ENCODE measurements at places on chromosomes 6 and 20.

- no peak for DNase-seq
Observed at GRCh38 chr20:54680872-54681619, 205.7 kb downstream of the DOK5 start.

DNA sequence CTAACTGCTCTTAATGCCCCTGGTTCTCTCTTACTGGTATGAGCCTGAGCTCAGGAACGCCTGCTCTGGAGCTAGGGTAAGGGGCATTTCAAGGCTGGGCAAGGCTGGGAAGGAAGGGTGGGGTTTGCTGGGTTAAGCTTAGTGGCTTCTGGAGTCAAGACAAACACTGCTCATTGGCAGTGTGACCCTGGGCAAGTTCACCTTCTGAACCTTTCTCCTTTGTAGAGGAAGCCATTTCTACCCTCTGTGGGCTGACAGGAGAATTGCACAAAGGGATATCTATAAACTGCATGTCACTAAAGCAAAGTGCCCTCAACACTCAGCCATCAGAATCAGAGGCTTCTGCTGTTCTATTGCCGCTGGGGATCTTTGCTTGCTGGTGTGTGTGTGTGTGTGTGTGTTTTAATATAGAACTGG is 20.3 kb upstream of the LRRN4 start:
- DNase-seq, result no peak

GRCh38 chr6:37822851-37823682 is 3.5 kb downstream of the ZFAND3 start:
- no peak for DNase-seq

DNA sequence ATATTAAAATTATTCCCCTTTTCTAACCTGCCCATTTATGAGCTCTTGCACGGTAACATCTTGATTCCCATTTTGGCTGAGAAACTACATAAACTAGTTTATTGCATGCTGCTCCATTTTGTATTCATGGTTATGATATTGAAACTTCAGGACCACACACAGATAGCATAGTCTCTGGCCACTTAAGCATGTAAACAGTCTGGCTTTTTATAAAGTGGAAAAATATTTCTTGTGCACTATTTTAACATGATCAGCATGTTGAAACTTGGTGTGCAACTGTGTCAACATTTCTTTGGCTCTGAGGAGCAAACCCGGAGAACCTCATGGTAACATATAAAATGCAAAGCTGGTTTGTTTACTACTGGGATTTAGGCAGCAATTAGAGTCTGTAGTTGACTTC is 70.7 kb downstream of the SLX4IP start:
- DNase-seq, result no peak

DNA sequence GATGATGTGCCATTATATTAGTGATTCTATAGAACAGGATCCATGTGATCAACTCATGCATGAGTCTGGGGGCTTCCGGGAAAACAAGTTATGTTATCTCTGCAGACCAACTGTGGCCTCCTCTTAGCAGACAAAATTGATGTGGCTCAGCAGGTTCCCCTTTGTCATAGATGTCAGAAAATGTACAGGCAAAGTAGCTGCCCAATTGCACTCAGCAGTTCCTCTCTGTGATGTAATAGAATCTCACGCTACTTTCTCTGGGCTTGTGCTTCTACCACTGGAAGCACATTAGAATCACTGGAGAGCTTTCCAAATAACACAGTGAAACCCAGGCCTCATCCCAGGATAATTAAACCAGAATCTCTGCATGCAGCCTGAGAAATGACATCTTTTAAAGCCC is 253.1 kb downstream of the SLC24A3 start:
- DNase-seq, result no peak

- DNase-seq, result no peak
Observed at GRCh38 chr6:89254569-89254968, 37.4 kb upstream of the GABRR1 start.

- no peak for DNase-seq
Observed at GRCh38 chr6:160121558-160121957, at the start of gene SLC22A1. Gene SLC22A1 (plus strand): TSS chr6:160121815. CDS start chr6:160121936, 121 bp downstream.

DNA sequence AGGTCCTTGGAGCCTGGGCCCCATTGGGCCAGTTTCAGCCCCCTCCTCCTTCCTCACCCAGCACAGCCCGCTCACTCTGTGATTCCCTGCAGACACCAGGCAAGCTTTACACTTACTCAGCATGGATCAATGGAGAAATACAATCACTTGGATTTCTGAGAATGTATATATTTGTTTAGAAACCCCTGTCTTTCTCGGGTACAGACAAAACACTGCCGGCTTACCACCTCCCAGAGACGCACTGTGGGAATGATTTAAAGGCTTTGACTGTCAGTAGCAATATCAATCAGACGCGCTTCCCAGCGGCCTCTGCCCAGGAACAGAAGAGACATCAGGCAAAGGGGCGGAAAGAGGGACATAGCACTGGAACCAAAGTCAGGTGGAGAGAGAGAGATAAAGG is 186.5 kb downstream of the MAFB start:
- no peak for DNase-seq

GRCh38 chr6:136226674-136227377 is 23.3 kb downstream of the MTFR2 start:
- no peak for DNase-seq

DNA sequence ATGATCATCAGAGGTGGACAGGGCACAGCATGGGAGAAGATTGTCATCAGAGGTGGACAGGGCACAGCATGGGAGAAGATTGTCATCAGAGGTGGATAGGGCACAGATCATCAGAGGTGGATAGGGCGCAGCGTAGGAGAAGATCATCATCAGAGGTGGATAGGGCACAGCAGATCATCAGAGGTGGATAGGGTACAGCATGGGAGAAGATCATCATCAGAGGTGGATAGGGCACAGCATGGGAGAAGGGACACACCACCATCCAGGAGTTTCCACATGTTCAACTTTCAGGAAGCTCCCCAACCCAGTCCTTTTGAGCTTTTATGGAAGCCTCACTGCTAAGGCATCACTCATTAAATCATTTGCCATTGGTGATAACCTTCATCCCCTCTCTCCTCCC is 104.1 kb downstream of the MAP7 start:
- no peak for DNase-seq

DNA sequence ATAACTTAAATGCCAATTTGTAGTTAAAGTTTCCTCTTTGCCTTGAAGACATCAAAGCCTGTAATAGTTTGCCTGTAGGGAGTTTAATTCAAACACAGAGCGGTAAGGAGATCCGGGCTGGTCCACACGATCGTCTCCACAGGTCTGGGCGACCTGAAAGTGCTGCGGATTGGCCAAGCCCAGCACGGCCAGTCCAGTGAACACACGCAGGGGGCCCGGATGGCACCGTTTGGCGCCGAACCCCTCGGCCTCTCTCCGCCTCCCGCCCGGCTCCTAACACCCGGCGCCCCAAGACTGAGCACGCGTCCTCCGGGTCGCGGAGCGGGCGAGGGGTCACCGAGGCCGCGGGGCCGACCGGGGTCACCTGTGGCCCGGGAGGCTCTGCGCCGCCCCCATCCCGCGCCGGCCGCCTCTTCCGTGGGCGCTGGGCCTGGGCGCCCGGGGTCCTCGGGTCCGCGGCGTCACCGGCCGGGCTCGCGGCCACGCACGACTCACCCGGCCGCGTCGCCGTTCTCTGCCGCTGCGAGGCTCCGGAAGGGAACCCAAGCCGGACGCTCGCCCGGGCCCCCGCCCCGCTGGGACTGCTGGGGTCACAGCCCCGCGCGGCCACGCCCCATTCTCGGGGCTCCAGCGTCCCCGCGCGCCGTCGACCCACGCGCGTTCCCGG is 481 bp downstream of the SERPINB6 start:
- peak; percentile 37 for DNase-seq

- DNase-seq, result peak; percentile 87
Observed at GRCh38 chr6:37516076-37516919, 16.6 kb upstream of the CCDC167 start.

GRCh38 chr6:137717074-137718073 is 149.7 kb upstream of the TNFAIP3 start:
- DNase-seq, result peak; percentile 68

- DNase-seq, result no peak
Observed at GRCh38 chr6:144139817-144140216, 10.5 kb upstream of the STX11 start.

- DNase-seq, result no peak
Observed at GRCh38 chr20:22584522-22584921, at the start of gene FOXA2. Gene FOXA2 (minus strand): TSS chr20:22584572. CDS start chr20:22584278, 294 bp downstream.

DNA sequence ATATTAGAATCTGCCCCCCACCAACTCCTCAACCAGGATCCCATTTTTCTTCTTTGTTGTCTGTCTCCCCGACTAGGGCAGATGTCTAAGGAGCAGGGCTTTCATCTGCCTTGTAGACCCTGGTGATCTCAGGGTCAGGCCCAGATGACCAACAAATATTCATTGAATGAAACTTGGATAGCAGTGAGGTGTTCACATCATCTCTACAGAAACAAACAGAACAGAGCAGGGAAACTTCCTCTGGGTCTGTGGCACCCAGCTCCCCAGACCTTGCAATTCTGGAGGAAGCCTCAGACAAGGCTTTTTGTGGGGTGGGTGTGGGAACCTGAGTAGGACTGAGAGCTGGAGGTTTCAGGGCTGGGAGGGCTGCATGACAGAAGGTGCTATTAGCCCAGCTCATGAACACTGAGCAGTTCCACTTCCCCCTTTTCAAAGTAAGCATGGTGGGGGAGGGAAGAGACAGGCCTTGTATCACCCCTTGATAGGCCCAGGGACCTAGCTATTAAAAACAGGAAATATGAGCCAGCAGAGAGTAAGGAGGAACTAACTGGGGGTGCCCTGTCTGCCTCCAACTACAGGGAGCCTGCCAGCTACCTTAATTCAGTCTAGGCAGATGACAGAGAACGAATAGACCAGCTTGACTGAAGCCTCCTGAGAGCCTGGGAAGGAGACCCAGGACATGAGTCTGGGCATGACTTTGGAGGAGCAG is 37.3 kb upstream of the TOP1 start:
- no peak for DNase-seq

DNA sequence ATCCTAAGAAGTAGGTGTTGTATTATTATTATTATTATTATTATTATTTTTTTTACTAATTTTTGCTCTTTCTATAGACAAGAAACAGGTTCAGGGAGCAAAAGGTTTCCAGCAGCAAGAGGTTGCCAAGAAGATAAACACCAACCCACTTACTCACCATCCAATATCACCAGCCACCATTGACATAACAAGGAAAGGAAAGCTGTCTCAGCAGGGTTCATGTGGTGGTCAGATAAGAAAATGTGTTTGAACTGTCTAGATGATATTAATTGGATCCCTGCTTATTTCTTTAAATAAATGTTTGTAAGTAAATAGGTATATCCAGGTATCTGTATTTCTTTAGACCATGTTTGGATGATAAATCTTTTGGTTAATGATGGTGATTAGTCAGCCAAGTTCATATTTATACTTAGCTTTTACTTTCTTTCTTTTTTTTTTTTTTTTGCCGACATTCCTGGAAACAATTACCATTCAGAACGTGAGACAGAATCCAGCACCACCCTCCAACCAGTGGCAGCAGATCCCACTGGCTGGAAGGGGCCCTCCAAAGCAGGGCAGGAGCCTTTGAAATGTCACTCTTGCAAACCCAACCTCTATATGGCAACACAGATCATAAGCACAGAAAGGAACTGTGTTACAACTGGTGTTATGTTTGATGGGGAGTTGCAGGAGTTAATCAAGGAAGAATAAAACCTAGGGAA is 139.2 kb upstream of the ECI2 start:
- no peak for DNase-seq

GRCh38 chr6:27495386-27496135 is 22.7 kb upstream of the ZNF184 start:
- no peak for DNase-seq

DNA sequence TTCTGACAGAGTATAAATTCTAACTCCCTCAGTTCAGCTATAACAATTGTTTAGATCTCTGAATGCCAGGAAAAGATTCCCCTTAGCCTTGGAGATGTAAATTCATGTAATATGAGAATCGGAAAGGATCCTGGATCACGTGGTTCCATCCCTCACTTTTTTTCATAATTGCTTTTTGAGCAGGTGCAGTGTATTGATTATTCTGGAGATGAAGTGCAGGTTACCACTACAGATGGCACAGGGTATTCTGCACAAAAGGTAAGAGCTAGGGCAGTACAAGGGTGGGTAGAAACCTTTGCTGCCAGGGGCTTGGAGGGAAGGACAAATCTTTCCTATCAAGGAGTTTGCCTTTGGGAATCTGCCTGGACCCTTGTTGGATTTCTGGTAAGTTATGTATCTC is 52.7 kb downstream of the KDM1B start:
- no peak for DNase-seq

GRCh38 chr6:69162811-69163210 is 527.7 kb downstream of the ADGRB3 start:
- DNase-seq, result no peak

- no peak for DNase-seq
Observed at GRCh38 chr20:42472198-42472597, 717.5 kb downstream of the PTPRT start.

- no peak for DNase-seq
Observed at GRCh38 chr6:89951574-89952104, 57.4 kb downstream of the GJA10 start.

DNA sequence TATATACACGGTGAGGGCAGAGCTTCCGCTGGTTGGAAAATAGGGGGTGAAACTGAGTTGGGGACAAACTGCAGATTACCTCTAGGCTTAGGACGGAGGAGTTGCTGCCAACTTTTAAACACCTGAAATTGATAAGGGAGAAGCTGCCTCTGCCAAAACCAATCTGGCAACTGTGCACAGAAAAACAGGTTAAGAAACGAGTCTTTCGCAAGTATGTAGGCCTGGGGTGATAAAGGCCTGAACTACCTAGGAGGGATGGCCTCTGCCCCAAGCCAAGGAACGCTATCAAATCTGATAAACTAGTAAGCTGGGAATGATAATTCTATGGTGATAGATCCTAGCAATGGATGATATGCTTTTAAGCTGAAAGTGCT is 149.9 kb upstream of the QKI start:
- no peak for DNase-seq

All from activated gamma-delta T cell treated with anti-CD3 and anti-CD28 coated beads, Interleukin-2, amount 50 U/mL, for 16 hours (primary cell).